NCI-H774 (cell line): ENCODE measurements at places on chromosomes 2 and 18.

DNA sequence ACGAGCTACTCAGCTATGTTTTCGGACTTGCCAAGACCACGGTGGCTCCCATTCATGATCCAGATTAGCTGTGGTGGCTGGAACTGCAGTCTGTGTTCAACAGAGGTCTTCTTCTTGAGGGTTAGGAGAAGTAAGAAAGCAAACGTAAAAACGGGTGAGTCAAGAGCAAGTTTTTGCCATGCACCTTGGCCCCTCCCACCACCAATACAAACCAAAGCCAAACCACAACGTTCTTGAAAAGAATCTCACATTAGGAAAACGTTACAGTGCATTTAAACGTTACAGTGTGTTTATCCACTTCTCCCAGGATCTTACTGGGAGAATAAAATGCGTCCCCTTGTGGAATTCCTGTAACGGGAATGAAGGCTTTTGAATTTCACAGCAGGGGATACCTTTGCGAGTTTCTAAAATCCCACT lies 725 bp downstream of the FBXO48 start:
- no peak for DNase-seq

DNA sequence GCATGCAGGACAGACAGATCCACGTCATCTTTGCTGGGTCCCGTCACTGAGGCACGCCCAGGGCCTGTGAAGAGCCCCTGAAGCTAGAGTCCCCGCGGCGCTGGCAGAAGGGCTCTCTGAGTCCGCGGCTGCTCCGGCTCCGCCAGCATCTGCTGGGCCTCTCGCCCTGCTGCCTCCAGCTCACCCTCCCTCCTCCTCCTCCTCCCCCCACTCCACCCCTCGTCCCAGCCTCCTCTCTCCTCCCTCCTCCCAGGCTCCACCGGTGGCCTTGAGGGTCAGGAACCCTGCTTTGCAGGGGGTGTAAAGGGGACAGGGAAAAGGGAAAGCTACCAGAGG lies at the start of gene TNS1:
TNS1 (minus strand) TSS at position 151 of the 336 bp plus-strand sequence; CDS start at position 28, 123 bp downstream.
- DNase-seq, result no peak

GRCh38 chr2:134421556-134422328 lies 167.9 kb downstream of the MGAT5 start:
- no peak for DNase-seq

DNA sequence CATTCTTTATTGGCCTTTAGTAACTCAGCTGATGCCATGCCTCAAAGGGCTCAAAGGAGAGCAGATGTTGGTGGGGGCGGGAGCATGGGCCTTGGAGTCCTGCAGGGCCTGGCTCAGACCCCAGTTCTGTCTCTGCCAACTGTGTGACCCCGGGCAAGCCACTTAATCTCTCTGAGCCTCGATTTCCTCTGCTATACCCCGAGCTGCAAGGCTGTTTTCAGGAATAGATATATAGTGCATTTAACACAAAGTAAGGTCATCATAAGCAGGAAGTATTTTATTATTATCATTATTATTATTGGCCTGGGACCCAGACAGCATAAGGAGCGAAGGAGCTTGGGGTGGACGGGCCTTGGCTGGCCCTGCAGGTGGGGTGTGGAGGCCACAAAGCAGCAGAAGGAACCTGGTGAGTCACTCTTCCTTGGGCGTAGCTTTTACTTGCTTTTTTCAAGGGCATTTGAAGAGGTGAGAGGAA lies 162.7 kb downstream of the INHBB start:
- no peak for DNase-seq

GRCh38 chr2:19505-19904 lies 26.8 kb downstream of the FAM110C start:
- no peak for DNase-seq

GRCh38 chr2:101307950-101308431 lies 510 bp downstream of the RNF149 start:
- no peak for DNase-seq

DNA sequence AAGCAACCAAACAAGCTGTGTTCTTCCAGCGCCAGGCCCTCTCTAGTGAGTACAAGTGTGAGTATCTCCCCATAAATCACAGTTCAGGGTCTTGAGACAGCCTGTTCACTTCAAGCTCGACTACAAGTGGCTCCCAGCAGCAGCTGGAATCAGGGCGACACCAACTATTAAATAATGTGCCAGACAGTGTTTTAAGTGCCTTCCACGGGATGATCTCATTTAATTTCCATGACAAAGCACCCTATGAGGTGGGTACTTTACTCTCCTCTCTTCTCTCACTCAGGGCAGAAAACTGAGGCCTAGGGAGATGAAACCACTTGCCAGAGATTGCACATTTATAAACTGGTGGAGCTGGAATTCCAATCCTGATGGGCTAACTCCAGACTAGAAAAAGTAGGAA lies 2.6 kb upstream of the FAM136A start:
- peak; percentile 51 for DNase-seq
